ENCODE measurements at places on chromosomes 4 and X.
A peak's percentile ranks its signal among the peaks of the same experiment; 100 is the strongest.

- DNase-seq: no peak
Observed at GRCh38 chr4:15469402-15470127, at the start of gene CC2D2A. CC2D2A (plus strand) TSS chr4:15469882; CDS start chr4:15475933, 6,051 bp downstream.

DNA sequence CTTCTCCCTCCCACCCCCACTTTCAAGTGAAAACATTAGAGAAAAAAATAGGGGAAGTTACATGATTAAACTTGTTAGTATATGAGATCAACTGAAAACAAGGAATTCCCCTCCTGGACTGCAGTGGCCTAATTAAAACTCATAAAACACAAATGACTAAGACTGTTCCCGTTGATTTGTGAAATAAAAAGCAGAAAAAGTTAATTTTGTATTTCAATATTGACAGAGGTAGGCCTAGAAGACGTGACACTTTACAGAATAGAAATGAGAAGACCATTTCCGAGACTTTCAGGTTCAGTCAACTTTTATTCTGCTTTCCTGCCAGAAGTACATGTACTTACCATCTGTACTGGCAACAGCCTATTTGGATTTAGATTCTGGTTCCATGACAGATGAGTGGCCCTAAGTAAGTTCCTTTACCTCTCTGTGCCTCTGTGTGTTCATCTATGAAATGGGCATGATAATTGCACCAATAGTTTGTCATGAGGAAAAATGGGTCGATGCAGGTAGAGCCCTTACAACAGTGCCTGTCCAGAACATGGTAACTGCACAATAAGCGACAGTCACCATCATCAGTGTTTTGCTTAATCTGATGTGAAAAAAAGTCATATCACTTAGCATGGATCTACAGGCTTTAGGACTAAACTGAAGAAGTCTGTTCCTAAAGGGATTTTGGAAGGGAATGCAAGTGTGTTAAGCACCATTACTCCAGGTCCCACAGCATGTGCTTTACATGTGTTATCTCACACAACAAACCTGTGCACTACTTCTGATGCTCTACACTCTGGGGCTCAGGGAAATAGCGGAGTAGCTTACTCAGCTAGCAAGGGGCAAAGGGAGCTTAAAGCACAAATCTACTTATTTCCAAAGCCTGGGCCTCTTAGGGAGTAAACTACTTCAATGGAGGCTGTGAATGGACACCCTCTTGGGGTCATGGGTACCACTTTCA lies 562.3 kb upstream of the DIPK2B start:
- DNase-seq: no peak

DNA sequence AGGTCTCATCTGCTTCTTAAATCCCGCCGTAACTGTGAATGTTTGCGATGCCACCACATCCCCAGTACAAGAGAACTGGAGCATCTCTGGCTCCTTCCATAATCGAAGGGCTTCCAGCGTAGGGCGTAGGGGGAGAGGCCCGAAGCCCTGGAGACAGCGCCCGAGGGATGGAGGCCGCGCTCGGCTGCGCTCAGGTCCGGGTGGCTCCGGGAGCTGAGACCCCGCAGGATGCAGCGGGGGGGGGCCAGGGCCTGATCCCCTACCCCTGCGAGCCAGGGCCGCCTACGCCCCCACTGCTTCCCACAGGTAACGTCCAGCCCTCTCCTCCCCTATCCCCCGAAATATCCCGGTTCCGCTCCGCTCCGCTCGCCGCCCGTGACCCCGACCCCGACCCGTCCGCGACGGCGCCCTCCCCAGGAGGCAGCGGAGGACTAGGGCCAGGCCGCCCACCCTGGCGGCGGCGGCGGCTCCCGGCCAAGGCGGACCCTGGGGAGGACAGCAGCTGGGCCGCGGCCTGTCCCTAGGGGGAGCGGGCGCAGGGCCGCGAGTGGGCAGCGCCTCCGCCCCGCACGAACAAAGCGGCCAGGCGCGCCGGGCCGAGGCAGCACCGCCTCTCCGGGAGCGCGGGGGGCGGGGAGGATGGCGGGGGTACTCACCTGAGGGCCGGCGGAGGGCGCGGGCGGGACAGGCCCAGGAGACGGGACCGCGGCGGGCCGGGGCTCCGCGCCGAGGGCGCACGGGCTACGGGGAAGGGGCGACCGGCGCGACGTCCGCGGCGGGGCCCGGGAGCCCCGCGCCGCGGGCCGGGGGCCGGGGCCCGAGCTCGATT lies 723 bp downstream of the WDFY3 start:
- no peak for DNase-seq

DNA sequence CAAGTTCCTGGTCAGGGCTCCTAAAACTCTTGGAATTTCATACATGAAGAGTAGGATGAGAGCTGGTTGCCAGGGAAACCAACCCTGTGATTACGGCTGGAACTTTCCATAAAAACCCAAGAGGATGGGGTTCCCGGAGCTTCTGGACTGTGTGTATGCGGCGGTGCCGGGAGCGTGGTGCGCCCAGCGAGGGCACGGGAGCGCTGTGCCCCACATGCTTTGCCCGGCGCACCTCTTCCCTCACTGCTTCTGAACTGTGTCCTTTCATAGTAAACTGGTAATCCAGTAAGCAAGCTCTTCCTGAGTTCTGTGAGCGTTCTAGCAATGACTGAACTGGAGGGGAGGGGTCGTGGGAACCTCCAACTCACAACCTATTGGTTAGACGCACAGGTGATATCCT lies 152.6 kb downstream of the AFAP1 start:
- DNase-seq: no peak

- no peak for DNase-seq
Observed at GRCh38 chr4:5460106-5460801, 248.1 kb downstream of the EVC2 start.

DNA sequence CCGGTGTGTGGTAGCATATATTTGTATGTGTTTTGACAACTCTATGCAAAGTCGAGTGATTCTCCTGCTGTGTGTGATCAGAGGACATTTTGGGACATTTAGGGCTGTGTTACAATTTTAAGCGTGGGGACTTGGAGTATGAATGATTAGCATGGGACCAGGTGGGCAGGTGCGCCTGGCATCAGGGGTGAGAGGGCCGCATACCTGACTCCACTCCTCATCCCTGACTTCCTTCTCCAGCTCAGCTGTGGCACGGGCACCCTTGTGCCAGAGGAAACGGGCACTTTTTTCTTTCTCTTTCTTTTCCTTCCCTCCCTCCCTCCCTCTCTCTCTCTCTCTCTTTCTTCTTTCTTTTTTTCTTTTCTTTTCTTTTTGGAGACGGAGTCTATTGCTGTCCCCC lies 15.7 kb upstream of the PLCXD1 start:
- no peak for DNase-seq

DNA sequence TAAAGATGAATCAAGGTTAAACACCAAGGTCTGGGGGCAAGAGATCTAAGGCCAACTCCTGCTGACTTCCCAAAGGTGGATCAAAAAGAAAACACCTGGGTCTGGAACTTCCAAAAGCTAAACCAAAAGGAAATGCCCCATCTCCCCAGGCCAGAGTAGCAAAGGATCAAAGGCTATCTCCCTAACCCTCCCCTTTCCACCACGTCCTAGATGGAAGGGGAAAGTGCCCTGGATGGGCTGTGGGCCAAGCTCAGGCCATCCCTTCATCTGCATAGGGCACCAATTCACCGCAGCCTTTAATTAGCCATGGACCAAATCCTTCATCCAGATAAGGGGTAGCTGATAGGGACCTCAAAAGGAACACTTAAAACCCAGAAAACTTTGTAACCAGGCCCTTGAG lies 100.2 kb downstream of the WDFY3 start:
- no peak for DNase-seq

DNA sequence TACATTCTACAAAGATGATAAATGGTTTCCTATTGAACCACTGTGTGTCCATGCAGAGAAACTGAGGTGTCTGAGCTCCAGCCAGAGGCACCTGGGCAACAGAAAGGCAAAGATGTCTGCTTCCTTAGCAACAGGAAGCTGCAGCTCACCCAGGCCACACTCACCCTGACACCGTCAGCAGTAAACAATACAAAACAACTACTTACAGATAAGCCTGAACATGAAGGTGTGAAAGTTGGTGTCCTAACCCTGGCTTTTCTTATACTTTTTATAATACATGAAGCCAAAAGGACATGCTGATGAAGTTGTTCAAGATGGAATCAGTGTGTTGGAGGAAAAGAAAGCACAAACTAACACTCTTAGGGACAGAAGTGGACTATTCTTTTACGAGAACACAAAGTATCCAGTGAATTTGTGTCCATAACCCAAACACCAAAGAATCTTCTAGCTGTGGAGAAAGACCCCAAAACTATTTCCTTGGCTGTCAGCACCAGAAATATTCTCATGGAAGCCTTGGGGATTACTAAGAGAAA lies 117.3 kb downstream of the SYNPO2 start:
- no peak for DNase-seq

- no peak for DNase-seq
Observed at GRCh38 chr4:69120870-69121269, 24.6 kb downstream of the UGT2B7 start.

GRCh38 chr4:113289766-113290165 lies 240.3 kb downstream of the ANK2 start:
- no peak for DNase-seq

- DNase-seq: peak; percentile 62
Observed at GRCh38 chr4:83217721-83218522, 66.7 kb downstream of the COQ2 start.

DNA sequence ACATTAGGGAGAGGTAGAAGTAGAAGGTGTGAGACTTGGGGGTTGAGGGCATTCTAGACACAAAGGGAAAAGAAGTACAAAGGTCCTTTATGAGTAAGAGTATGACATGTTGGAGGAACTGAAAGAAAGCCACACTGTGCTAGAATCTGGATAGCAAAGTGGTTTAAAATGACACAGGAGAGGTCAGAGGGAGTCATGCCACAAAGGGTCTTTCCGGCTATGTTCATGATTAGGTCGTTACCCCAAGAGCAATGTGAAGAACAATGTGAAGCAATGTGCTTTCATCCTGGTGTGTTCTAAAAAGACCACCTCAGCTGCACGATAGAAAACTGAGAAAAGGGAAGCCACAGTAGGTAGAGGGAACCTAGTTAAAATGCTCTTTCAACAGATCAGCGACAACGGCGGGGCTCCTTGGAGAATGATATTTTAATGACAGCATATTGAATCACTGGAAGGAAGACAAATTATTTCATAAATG lies 29.2 kb downstream of the SMIM14 start:
- peak; percentile 21 for DNase-seq

DNA sequence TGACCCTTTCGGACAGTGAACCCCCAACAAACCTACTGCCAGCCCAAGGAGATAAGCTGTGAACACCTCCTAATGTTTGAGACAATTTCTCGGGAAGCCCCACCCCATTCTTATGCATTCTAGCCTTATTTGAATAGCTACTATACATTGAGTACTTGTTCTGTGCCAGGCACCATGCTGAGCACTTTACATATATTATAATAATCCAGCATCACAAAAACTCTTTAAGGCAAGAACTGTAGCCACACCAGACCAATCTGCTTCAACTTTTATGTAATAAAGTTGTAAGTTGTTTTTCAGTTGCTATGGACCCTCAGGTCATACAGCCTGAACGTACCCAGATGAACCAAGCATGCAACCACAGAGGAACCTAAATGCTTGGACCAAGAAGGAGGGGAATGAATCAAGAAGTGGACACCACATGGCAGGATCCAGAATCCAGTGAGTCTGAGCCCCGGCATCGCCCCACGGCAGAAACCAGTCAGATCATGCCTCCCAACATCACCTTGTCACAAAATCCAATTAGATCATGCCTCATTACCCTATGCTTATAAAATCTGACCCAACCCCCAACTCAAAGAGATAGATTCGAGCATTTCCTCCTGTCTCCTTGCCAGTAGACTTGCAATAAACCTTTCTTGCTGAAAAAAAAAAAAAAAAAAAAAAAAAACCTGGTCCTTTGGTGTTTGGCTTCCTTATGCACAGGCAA lies 225.0 kb downstream of the QDPR start:
- DNase-seq: no peak

GRCh38 chr4:53605783-53606182 lies 14.5 kb upstream of the LNX1 start:
- no peak for DNase-seq

DNA sequence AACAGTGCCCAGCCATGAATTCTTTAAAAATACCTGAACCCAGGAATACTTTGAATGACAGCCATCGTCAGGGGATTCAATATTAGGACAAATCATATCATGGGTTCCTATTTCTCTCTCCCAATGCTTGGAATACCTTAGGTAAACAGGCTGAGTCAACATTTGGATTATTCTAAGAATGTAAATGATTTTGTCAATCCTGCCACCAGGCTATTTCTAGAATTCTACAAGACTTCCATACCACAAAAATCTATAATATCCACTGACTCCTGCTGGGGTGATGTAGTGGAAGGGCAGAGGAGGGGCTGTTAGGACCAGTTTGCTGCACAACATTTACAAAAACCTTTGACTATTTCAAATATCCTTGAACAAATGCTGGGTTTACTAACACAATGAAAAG lies 65.2 kb downstream of the IGFBP7 start:
- DNase-seq: no peak

DNA sequence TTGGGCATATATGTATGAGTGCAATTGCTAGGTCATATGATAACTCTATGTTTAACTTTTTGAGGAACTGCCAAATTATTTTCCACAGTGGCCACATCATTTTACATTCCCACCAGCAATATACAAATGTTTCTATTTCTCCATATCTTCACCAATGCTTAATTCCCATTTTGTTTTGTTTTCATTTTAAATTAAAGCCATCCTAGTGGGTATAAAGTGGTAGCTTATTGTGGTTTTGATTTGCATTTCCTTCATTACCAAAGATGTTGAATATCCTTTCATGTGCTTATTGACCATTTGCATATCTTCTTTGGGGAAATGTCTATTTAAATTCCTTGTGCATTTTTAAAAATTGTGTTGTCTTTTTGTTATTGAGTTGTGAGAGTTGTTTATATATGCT lies 36.7 kb upstream of the SCOC start:
- no peak for DNase-seq

DNA sequence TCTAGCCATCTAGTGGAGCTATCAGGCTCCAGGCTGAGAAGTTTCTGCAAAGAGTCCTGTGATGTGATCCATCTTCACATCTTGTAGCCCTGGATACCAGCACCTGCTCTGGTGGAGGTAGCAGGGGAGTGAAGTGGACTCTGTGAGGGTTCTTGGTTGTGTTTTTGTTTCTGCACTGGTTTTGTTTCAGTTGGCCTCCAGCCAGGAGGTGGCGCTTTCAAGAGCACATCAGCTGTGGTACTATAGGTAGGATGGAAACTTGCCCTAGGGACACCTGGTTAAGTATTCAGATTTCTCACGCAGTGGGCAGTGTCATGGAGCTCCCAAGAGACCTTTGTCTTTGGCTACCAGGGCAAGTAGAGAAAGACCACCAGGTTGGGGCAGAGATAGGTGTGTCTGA lies 257.5 kb upstream of the SLC7A11 start:
- DNase-seq: no peak

DNA sequence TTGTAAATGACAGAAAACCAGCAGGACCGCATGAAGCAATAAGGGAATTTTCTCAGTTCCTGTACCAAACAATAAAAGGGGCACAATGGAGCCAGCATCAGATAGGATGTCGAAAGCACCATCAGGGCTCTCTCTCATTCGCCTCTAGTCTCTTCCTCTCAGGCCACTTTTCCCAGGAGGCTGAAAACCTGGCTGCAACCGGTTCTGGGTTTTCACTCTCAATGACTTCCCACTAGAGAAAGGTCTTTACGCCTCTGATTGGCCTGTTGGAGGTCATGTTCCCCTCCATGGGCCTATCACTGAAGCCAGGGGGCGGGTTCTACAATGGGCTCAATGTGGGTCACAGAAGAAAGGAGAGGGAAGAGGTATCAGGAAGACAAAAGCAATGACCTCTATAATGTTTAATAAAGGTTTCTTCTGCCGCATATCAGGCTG lies 29.3 kb downstream of the ZNF827 start:
- DNase-seq: no peak

Measured in stimulated activated naive CD8-positive, alpha-beta T cell treated with anti-CD3 and anti-CD28 coated beads, Interleukin-15, amount 100 ng/mL, for 72 hours (primary cell).